ENCODE measurements at places on chromosomes 6 and 20.

GRCh38 chr20:23334111-23334510 is 16.5 kb upstream of the NXT1 start:
- DNase-seq, result no peak

GRCh38 chr20:59023616-59024015 is 4.4 kb downstream of the TUBB1 start:
- DNase-seq, result no peak

- no peak for DNase-seq
These were observed 245.3 kb upstream of the UFL1 start for GRCh38 chr6:96276305-96276704.

- DNase-seq, result no peak
These were observed 123.9 kb upstream of the PHACTR1 start for GRCh38 chr6:12592634-12593033.

DNA sequence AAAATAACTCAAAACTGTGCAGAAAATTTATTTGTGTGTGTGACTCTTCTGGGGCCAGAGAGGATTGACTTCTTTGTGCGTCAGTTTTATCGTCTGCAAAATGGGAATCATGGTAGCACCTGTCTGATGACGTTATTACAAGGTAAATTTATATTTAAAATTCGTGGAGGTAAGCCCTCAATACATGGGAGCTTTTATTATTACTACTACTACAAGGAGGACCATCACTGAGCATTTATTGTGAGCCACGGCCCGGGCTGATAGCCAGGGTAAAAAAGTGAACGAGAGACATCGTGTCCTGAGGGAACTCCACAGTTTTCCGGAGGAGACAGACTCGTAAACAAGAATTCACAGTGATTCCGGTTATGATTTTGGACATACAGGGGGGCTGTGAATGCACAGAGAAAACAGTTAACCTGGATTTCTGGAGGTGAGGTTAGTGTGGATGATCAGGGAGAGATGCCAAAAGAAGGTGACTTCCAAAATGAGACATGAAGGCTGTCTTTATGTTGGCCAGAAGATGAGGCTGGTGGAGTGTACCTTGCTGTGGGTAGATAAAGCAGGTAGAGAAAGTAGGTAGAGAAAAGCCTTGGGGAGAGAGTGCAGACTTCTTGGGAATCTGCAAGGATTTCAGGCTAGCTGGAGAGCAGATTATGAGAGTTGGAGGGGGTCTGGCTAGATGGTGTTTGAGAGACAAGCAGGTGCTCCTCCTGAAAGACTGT is 10.6 kb upstream of the SERINC3 start:
- DNase-seq, result no peak

GRCh38 chr6:163136681-163137397 is 277.7 kb upstream of the QKI start:
- no peak for DNase-seq

DNA sequence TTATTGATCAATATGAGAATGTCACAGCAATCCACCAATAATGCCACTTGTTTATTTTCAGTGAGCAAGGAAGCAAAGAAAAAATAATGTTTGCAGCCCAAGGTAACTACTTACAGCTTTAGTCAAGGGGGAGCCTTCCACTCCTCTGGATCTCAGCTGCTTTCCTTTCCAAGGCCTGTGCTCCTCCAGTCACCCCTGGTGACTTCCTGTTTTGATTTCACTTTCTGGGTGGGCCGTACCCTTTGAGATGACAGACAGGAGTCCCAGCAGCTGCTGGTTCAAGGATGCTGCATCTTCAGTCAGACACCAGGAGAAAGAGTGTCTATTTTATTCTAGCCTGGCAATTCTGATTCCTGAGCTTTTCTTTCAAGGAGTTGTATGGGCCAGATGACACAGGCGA is 5.6 kb upstream of the VNN2 start:
- no peak for DNase-seq

GRCh38 chr6:169498916-169499513 is 202.8 kb downstream of the WDR27 start:
- DNase-seq, result no peak

DNA sequence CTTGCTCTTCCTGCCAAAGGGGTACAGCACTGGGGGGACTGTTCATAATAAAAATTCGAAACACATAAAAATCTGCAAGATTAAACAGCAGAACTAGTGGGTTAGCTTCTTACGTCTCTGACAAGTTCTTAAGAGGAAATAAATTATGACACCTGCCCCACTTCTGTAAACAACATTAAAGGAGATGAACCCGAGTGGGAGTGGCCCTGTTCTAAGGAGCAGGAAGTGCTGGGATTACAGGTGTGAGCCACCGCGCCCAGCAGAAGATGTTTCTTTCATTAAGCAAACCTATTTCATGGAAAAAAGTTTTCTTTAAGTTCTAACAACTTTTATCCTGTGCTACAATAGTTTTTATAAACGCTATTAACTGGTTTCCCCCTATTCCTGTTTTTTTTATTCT is 24.6 kb downstream of the USP45 start:
- DNase-seq, result no peak

- DNase-seq, result no peak
These were observed 8.5 kb downstream of the RBM24 start for GRCh38 chr6:17289630-17290061.

DNA sequence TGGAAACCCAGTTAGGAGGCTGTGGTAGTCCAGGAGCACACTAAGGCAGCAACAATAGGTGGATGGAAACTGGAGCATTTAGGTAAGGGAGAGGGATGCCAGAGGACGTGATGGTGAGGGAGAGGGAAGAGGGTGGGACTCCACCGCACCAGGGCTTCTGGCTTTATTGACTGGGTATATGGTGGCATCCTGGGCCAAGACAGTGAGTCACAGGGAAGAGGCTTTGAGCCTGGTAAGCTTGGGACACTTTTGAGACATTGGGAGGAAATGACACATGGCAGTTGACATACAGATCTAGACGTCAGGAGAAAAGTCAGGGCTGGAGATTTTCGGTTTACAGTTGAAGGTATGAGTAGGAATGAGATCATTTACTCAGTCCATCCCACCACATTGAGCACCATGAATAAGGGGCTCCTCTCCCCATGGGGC is 14.9 kb downstream of the NT5E start:
- no peak for DNase-seq

DNA sequence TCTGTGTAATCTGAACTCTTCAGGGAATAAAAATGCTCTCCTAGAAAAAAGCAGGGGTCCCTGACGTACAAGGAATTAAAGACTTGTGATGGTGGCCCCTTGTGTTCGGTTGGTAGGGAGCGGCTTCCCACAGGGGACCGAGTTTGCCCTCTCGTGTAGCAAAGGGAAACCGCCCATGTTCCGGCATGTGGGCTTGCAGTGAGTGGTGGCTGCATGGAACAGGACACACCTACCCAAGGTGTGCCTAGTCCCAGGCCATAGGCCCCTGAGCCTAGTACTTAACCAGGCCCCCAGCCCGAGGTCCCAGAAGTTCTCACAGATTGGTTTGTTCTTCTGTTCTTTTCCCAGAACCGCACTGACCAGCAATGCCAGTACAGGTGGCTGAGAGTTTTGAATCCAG is 15.5 kb downstream of the MYBL2 start:
- no peak for DNase-seq

GRCh38 chr20:63787302-63787701 is 43.8 kb downstream of the ZBTB46 start:
- DNase-seq, result no peak

DNA sequence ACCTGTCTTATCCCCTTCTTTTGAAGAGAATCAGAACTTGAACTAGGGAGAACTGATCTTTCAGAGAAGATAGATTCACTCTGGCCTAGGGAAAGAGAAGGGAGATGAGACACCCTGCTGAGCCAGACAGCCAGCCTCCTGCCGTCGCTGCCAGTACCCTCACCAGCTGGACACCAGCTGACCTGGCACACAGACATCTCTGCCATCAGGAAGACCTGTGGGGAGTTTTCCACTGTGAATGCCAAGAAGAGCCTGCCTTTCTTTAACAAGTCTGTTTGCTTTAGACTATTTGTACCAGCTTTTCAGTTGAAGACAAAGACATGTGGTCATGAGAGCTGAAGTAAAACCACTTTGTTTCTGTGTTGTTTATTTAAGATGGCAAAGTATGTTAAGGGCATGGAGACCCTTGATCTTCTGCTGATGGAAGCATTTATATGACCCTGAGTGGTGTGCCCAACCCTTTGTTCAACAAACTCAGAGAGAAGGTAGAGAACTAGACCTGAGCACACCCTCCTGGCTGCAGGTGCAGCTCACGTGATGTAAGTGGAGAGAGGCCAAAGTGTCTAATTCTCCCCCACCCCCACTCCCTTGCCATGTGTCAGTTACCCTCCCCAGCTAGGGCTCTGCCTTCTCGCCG is 82.3 kb upstream of the SLC24A3 start:
- no peak for DNase-seq

GRCh38 chr20:3777381-3777715 is 3.9 kb downstream of the SPEF1 start:
- no peak for DNase-seq

DNA sequence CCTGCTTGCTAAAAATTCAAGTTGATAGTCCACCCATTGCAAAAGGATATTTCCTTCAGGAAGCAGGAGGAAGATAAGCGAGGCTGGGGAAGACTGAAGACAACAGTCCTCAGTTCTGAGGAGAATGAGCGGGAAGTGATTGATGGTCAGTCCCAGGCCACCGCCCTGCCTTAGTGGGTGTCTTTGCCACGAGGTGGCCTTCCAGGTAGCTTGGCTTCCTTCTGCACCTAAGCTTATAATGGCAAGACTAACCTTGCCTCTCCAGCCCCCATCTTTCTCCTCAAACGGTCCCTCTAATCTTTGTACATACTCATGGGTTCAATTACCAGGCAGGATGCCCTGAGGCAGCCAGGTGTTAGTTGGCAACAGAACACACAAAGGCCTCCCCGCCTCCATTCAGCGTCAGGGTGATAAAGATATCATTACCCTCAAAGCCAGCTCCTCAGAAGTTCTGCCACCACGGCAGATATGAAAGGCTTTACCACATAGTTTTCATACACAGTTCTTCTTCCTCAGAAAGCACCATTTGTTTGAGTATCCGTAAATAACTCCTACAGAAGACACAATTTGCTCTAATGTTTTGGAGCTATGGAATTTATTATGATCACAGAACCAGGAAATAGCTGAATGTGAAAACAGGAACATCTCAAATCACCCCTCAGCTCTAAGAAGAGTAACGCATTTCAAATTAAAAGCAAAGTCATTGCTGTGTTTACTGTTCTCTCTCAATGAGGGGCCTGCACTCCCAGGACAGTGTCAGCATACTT is 249.4 kb downstream of the ATXN1 start:
- DNase-seq, result no peak

GRCh38 chr6:43506171-43506570 is 4.0 kb downstream of the LRRC73 start:
- DNase-seq, result no peak

GRCh38 chr6:4687989-4688947 is 87.9 kb upstream of the CDYL start:
- DNase-seq, result no peak

DNA sequence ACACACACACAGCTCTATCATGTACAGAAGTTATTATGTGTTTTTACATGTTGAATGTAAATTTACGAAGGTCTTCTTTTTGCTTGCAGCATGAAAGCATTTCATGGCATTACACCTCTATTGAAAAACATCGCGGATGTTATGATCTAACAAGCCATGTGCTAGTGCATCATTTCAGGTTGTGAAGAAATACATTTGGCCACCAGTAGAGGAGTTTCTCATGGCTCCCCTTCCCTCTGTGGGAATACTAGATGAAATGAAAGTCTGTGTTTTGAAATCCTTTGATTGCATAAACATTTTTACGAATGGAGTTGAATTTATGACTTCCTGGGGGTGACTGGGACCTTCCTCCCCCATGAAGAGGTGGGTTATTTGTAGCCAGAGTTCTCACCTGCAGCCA is 17.7 kb downstream of the MAS1 start:
- no peak for DNase-seq

DNA sequence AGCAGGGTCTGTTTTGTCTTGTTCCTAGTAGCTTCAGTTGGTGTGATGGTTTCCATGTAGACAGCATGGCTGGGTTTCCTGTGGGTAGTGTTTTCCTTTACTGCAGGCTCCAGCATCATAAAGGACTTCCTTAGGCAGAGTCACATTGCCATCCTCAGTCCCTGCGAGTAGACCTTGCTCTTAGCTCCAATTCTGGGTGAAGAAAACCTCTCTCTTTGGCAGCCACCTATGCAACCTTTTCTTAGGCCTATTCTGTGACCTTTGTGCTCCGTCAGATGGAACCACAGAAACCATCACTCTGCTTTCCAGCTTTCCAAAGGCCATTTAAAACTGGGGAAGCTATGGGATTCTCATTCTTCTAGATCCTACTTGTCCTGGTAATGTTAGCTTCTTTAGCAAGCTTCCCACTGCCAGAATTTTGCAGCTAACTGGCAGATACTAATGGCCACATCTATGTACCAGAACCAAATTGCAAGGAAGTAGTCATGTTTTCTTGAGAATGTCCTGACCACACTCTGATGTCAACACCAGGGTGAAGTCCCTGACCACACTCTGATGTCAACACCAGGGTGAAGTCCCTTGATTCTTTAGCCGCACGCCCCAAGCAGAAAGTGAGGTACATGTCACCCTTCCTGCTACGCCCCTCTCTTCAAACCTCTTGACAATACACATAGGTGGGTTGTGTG is 646.6 kb upstream of the HS3ST5 start:
- DNase-seq, result no peak

GRCh38 chr20:61658563-61658962 is 406.5 kb downstream of the CDH4 start:
- DNase-seq, result no peak

DNA sequence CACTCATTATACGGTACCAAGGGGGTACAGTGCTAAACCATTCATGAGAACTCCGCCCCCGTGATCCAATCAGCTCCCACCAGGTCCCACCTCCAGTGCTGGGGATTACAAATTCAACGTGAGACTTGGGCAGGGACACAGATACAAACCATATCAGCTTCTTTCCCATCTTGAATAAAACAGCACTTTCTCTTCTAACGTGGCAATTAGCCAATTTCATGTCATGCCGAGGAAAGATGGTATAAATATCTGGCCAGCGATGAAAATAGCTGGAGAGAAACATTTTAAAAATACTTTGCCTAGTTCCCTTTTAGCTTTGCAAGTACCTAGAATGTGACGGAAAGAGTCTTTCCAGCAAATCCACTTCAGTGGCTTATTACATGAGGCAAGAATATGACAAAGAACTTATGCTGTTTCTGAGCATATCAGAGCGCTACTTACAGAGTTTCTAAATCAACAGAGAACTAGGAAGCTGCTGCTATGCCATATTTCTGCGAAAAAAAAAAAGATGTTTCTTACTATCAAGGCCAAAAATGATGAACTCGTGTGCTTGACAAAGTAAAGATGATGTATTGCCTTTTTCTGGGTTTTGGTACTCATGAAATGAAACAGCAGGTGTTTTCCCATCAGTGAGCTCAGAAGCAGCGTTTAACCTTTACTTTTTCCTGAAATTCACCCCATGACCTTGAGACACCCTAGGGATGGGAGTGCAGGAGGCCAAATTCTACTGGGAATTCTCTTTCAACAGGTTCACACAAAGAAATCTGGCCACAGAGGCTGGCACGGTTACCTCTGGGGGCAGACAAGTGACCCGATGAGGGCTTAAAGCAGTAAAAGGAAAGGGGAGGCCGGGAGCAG is 37.9 kb downstream of the AGPAT4 start:
- DNase-seq, result no peak

- no peak for DNase-seq
These were observed 44.9 kb downstream of the TNFRSF21 start for GRCh38 chr6:47264775-47265184.

- DNase-seq, result no peak
These were observed 11.7 kb downstream of the SLC35A1 start for GRCh38 chr6:87484491-87484890.

- DNase-seq, result no peak
These were observed 19.7 kb upstream of the GSTA4 start for GRCh38 chr6:53014744-53015143.
